Germinal center (tissue), 1 donor: ENCODE measurements at places on chromosomes 3 and 15.

GRCh38 chr3:167787440-167787839 is 51.9 kb downstream of the SERPINI1 start:
- no peak for DNase-seq

DNA sequence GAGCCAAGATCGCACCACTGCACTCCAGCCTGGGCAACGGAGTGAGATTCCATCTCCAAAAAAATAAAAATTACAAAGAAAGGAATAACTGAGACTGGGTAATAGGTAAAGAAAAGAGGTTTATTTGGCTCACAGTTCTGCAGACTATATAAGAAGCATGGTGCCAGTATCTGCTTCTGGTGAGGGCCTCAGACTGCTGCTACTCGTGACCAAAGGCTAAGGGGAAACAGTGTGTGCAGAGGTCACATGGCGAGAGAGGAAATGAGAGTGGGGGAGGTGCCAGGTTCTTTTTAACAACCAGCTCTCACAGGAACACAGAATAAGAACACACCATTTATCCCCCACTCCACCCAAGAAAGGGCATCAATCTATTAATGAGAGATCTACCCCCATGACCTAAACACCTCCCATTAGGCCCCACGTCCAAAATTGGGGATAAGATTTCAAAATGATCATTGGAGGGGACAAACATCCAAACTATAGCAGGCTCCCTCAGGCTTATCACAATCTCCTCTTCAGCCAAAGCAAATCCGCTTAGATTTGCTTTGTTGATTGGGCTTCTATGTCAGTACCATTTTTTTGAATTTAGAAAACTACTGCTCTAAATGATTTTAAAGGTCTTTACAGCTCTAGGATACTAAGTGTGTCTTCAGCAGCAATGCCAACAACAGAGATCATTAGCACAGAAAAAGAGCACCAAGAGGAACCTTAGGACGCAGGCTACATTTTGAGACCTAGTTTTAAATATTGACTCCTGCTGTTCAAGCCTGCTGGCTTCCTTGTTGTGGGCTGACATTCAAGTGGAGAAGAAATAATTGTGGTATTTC is 84.2 kb upstream of the TBL1XR1 start:
- DNase-seq, result peak; percentile 36

GRCh38 chr15:89556413-89557262 is 18.6 kb upstream of the TICRR start:
- peak; percentile 54 for DNase-seq

GRCh38 chr3:179286331-179286730 is 35.4 kb upstream of the KCNMB3 start:
- DNase-seq, result no peak

- no peak for DNase-seq
Measured at GRCh38 chr3:72312339-72312738, 527.4 kb upstream of the PROK2 start.

GRCh38 chr15:92780843-92781242 is 119.3 kb upstream of the CHD2 start:
- no peak for DNase-seq

- no peak for DNase-seq
Measured at GRCh38 chr15:31758126-31758525, 272.2 kb upstream of the CHRNA7 start.

DNA sequence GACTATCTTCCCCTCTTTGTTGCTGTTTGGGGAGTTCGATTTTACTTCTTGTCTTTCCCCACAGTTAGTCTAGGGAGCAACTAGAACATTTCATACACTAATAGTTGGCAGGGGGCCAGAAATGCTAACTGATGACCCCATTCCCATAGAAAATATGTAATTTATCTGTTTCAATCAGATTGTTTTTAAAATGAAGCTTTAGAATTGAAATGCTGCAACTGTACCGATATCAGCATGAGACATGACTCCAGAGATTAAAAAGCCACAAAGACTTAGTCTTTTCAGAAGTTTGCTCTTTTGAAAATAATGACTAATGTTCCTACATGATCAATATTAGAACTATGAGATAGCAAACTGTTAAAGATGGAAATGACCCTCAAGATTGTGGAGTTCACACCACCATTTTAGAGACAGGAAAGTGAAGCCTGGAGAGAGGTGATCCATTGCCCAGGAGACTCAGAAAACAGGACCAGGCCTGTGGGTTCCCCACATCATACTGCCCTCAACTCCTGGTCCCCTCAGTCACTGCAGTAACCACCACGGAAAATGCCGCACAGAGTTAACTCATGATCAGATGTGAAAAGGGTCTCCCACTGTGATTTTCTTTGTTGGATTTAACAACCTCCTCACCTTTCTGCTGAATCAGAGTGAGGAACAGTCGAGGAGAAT is 130.3 kb downstream of the CHDH start:
- no peak for DNase-seq

DNA sequence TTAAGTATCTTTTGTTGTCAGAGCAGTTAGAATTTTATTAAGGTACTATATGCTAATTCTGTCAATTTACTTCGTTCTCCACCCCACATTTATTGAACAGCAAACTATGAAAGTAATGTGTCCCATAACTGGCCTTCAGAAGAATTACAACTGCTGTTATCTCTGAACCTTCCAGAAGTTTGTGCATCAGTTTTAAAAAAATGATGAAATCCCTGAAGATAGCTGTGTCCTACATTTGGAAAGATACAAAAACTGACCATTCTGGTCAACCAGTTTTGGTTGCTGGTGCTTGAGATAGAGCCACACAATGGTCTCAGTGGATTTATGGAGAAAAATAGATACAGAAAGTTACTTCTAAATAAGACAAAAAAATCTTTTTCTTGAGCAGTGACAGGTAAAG is 5.9 kb downstream of the UBE2Q2 start:
- no peak for DNase-seq

GRCh38 chr3:185843126-185843525 is 18.3 kb upstream of the IGF2BP2 start:
- no peak for DNase-seq

GRCh38 chr15:33405096-33405495 is 94.3 kb downstream of the RYR3 start:
- no peak for DNase-seq

DNA sequence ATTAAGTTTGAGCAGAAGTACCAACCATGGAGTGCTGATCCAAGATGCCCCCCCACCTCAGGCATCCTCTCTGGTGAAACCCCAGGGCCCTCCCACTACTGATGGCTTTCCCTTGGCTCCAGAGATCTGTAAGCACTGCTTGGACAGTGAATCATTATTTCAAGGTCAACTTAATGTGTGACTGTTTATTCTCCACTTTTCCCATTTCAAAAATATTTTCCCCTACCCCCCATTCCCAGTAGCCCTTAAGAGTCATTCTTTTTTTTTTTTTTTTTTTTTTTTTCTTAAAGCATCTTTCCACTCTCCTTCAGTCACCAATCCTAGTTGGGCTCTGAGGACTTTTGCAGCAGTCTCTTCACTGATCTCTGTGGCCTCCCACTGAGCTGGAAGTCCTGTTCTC is 82.6 kb downstream of the PCCB start:
- DNase-seq, result no peak

DNA sequence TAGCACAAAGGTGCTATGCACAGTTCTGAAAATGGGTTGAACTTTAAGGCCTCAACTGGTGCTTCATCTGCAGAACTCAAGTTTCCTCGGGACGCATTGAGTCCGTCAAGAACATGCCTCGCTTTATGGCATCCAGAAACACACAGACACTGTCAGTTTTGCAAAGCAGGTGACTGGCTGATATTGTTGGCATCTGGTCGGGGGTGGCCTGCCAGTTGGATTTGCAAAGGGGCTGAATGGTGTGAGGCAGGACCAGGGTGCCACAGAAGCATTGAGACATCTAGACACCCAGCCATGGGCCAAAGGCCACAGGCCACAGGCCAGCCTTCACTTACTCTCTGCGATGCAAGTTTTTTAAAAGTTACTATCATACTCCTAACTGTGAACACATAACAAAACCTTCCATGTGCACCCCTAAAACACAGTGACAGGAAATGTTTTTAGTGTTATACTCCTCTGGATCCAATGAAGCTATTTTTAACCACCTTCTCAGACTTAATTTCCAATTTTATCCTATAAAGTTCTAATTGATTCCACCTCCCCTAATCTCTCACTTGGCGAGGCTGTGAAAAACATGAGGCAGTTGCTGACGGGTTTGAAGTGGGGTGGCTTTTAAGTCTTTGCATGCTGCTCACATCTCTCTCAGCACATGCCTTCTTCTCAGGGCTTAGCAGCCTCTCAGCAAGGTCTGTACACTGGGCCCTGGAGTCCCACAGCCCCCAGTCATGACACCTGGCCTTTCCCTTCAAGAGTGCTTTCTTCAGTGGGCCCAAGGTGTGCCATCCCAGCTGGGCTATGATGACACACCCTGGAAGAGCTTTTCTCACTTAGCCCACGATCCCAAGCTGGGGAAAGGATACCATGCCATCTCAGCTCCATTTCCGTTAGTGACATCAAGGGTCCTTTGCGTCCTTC is 38.5 kb upstream of the DUSP7 start:
- DNase-seq, result no peak

DNA sequence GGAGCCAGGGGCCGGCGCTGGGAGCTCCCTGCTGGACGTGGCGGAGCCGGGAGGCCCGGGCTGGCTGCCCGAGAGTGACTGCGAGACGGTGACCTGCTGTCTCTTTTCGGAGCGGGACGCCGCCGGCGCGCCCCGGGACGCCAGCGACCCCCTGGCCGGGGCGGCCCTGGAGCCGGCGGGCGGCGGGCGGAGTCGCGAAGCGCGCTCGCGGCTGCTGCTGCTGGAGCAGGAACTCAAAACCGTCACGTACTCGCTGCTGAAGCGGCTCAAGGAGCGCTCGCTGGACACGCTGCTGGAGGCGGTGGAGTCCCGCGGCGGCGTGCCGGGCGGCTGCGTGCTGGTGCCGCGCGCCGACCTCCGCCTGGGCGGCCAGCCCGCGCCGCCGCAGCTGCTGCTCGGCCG is 1.5 kb downstream of the SMAD6 start:
- DNase-seq, result peak; percentile 35

- peak; percentile 6 for DNase-seq
Measured at GRCh38 chr3:136078421-136079364, 113.2 kb downstream of the PPP2R3A start.

DNA sequence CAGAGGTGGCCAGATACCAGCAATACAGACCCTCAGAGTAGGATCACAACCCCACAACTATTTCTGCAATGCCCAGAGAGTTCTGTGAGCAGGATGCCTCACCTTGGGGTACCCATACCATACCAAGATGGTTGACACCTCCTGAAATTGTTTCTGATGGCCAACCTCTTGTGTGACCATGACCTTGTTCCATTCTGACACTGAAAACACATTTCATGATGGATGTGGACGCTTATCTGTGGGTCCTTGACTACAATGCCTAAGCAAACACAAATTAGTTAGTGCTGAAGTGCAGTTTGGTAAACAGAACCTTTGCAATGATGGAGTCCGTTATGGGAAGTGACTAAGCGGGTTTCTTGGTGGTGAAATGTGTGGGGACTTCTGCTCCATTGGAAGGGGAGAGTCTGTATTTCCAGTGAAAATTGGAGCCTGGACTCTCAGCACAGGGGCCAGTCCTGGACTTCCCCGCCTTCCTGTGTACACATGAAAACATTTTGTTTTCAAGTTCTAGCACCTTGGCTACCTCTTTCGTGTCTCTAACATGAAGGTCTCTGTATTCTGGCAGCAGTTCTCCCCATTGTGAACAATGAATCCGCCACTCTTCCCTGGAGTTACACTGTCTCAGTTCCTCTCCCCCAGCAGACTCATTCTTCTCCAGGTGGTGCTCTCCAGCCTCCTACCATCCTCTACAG is 106.2 kb downstream of the XXYLT1 start:
- no peak for DNase-seq

- no peak for DNase-seq
Measured at GRCh38 chr3:12797892-12798558, 1.5 kb downstream of the CAND2 start.

GRCh38 chr3:42780892-42781700 is 8.0 kb upstream of the CCDC13 start:
- DNase-seq, result peak; percentile 71
